Left renal cortex interstitium (tissue), 4 donors: ENCODE measurements at places on chromosomes 3 and 15. TPM values are rescaled to one million over a fixed set of nuclear protein-coding genes. Genes with fewer than 3 reads are reported as not detected.

DNA sequence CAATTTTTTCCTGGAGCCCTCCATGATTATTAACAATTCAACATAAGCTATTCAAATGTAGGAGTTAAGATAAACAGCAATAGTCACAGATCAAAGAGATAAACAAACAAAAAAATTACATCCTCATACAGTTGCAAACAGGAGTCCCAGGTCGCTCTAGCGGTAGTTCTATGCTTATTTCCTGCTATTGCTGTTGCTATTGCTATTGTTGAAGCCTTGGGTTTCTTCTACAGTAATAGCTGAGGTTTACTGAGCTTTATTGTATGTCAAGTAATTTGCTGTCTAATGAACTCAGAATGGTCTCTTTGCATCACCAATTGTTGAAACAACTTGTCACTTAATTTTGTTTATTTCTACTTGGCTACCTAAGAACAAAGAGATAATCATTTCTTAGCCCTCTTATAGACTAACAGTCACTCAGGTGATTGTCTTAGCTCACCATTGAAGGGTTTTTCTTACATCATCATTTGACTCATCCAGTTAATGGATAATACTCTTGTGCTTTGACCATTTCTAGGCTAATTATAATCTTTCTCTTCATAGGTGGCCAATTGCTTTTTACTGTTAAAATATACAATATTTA is 654.6 kb downstream of the MECOM start:
- DNase-seq = no peak

DNAJA4 gene
- polyA plus RNA-seq = 18.6 TPM

TTLL13 gene
- polyA plus RNA-seq = not detected

GRCh38 chr3:58824285-58824684 is 157.7 kb upstream of the FAM3D start:
- DNase-seq = no peak

ZPLD1 gene
- polyA plus RNA-seq = 0.35 TPM

NUDT16 gene
- polyA plus RNA-seq = 44.1 TPM

GRCh38 chr15:38714309-38715072 is 149.9 kb upstream of the RASGRP1 start:
- DNase-seq = no peak

DNA sequence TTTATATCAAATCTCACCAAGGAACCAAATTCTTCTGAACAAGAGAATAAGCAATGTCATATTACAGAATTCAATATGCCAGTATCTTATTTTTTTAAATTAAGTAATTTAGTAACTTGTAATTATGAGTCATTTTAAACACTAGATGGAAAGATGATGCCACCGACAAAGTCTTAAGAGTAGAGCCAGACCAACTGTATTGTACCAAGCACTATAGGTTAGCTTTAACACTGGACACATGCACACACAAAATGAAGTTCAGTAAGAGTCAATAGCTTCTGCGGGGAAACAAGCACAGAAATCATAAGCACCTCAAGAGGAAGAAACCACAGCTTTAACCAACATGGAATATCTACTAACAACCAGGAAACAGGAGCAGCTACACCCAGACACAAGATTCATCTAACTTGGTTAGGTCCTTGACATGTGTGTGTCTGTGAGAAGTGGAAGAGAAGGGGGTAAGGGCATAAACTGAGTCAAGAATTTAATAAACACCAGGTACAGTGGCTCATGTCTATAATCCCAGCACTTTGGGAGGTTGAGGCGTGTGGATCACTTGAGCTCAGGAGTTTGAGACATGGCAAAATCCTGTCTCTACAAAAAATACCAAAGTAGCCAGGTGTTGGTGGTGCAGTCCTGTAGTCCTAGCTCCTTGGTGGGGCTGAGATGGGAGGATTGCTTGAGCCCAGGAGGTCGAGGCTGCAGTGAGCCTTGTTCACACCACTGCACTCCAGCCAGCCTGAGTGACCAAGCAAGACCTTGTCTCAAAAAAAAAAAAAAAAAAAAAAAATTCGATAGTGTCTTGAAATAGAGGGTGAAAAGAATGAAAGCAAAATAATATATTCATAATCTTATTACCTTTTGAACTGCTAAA is 28.9 kb downstream of the DENND4A start:
- no peak for DNase-seq

MESP1 gene
- polyA plus RNA-seq = 1.8 TPM

HOMER2 gene
- polyA plus RNA-seq = 24.6 TPM

DNA sequence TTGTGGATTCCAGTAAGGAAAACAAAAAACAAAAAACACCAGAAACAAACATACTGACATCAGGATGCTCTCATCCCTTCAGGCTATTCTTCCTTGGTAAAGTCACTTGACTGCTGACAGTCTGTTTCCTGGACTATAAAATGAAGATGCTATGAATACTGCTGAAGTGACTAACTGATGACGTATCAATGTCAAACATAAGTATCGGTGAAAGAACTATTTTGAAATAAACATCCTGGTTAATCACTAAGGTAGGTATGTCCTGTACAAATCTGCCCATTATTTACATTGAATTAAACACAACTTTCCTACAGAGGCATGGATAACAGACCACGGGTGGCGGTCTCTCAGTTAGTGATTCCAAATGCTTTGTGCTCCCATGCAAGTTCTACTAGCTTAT is 45.9 kb downstream of the CHAC1 start:
- DNase-seq = no peak

DHFR2 gene
- polyA plus RNA-seq = 10.5 TPM

DNA sequence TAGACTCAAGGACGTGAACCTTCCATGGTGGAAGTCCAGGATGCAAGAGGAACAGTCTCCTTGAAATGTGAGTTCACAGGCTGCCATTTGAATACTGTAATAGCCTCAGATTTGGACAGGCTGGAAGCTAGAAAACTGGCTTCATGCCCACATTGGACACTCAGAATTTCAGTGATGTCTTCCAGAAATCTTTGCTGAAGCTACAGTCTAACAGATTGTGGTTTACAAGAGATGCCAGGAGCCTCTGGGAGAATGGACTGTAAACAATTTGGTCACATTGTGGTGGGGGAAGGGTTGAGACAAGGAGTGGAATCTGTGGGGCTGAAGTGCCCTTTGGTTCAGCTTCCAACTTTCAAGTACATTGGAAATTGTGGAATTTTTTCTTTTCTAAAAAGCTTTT is 252.0 kb upstream of the PROK2 start:
- DNase-seq = no peak

GRCh38 chr3:142104763-142105162 is 44.6 kb downstream of the TFDP2 start:
- DNase-seq = no peak

DNA sequence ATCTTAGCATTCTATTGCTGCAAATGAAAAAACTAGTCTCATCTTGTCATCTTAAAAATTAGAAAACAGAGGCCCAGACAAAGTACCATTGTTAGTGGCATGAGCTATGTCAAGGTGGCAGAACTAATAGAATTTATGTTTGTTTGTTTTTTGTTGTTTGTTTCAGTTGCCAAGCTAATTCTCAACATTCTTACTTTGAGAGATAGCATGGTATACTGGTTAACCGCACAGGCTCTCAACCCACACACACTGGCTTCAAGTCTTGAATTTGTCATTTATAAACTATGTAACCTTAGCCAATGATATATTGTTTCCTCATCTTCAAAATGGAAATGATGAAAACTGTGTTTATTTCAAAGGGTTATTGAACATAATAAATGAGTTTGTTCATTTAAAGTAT is 367.6 kb upstream of the PLSCR5 start:
- no peak for DNase-seq

TBC1D2B gene
- 29.7 TPM for polyA plus RNA-seq

DNA sequence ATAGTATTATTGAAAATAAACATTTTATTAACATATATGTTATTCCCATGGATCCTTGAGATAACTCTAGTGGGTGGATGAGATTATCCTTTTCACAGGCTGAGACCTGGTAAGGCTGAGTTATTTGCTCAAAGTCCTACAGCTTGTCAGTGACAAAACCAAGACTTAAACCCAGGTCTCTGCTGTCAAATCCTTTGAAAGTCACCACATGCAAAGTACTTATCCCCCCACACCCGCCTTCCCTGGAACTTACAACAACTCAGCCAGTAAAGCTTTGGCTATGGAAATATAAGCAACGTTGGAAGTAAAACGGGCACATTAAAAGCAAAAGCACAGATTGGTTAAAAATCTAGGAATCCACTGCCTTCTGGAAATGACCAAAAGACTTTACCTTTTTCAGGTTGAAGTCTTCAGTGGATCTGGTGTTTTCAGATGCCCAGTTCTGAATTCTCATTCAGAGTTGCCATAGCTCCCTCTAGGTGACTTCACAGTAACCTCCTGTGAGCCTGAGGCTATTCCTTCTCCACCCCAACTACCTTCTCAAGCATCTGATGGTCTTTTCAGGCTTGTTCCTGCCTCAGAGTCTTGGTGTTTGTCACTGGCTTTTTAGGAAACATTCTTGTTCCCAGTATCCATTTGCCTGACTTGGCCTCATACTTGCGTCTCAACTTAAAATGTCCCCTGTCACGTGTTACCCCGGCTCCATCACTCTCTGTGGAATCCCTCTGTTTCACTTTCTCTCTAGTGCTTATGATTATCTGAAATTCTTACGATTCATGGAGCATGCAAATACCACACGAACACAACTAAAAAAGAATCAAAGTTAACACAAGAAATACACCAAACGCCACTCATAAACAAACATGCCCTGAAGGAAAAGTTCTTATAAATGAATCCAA is 131.2 kb downstream of the MAGI1 start:
- no peak for DNase-seq

- DNase-seq = no peak
These were observed 250.1 kb upstream of the WNT5A start for GRCh38 chr3:55737186-55737585.

DNA sequence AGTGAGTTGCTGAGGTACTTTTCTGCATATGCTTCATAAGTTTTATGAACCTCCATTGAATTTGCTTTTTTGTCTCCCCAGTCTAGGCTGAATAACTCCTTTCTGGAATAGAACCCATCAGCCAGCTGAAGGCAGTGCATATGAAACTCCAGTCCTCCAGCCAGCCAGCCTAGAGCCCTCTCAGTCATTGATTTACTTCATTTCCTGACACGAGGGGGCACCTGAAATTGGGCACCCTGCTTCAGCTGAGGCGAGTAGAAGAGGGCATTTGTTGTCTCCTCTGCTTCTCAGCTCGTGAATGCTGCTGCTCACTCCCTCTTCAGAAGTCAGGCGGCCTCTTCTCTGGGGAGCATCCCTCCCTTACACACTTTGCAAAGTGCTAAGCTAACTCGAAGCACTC is 32.5 kb downstream of the CHST2 start:
- no peak for DNase-seq

DNA sequence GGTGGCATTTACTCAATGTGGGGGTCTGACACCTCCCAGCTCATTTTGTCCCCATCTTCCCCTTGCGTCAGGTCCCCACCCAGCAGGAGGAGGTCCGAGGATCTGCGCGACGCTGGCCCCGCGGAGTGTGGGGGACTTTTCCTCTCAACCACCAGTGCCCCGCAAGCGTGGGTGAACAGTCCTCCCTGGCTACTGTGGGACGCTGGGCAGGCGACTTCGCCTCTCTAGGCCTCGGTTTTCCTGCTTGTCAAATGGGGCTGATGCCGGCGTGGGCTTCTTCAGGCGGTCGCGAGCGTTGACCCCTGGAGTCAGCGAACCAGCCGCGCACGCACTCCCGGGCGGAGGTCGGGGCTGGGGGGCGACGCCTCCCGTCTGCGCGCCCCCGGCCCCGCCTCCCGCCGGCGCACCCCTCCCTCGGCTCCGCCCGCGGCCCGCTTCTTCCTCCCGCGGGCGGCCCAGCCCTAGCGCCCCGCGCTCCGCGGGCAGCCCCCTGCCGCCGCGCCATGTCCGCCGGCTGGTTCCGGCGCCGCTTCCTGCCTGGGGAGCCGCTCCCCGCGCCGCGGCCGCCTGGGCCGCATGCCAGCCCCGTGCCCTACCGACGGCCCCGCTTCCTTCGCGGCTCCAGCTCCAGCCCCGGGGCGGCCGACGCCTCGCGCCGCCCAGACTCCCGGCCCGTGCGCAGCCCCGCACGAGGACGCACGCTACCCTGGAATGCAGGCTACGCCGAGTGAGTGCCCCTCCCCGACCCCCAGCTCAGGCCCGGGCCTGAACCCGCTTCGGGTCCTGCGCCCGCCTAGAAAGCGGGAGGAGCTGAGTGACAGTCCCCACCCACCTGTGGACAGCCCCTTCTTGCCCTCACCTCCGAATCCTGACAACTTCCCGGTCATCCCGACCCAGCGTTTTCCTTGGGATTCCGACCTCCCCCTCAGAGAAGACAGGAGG is at the start of gene PPM1M:
Gene PPM1M, plus strand, starts transcription at position 438 of the 942 bp plus-strand sequence. Its CDS starts 66 bp downstream, at position 504.
- DNase-seq = no peak

- DNase-seq = no peak
These were observed at the start of gene CADPS for GRCh38 chr3:62874711-62875557. Gene CADPS, minus strand, starts transcription at chr3:62875416. Its CDS starts 387 bp downstream, at chr3:62875029.

PCOLCE2 gene
- 4.9 TPM for polyA plus RNA-seq

MYZAP gene
- polyA plus RNA-seq = 4.4 TPM
